ENCODE measurements at places on chromosomes 4 and X. TPM values are rescaled to one million over a fixed set of nuclear protein-coding genes. Genes with fewer than 3 reads are reported as not detected.

The PCDH19 gene
- total RNA-seq, result 0.02 TPM

The MND1 gene
- 34.1 TPM for total RNA-seq

GRCh38 chr4:15914291-15914690 lies 24.2 kb downstream of the FGFBP1 start:
- peaks cover 2% of the 10 kb centered on the region for H3K4me1 ChIP-seq
- DNase-seq, result no peak
- no peak overlapping the region for H3K27ac ChIP-seq
- H3K36me3 ChIP-seq, result no peaks in the 10 kb centered on the region
- no peak overlapping the region for H3K4me3 ChIP-seq
- peaks cover 12% of the 10 kb centered on the region for H3K27me3 ChIP-seq

DNA sequence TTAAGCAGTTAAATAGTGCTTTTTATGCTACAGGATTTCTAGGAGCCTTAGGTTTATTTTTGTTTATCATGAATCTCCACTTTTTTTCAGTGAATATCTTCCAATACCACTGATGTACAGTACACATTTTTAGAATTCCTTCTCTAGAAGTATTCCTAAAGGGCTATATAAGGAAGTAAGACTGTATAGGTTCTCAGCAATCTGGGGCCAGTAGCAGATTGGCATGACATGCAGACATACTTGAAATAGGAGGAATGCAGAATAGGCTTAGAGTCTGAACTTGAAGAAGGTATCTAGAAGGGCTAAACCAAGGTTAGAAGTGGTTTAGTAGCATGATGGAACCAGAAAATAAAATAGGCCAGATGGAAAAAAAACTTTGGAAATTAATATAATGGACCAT lies 29.8 kb downstream of the HEPH start:
- H3K27me3 ChIP-seq, result no peaks in the 10 kb centered on the region
- H3K4me3 ChIP-seq, result no peak overlapping the region
- H3K36me3 ChIP-seq, result no peaks in the 10 kb centered on the region
- no peak for DNase-seq
- H3K27ac ChIP-seq, result no peak overlapping the region

GRCh38 chrX:95884186-95884585 lies 800.5 kb upstream of the DIAPH2 start:
- H3K4me1 ChIP-seq, result no peaks in the 10 kb centered on the region
- H3K36me3 ChIP-seq, result no peaks in the 10 kb centered on the region
- no peaks in the 10 kb centered on the region for H3K27me3 ChIP-seq
- DNase-seq, result no peak
- no peak overlapping the region for H3K27ac ChIP-seq

GRCh38 chr4:24568425-24568824 lies 15.9 kb downstream of the DHX15 start:
- no peak overlapping the region for H3K4me3 ChIP-seq
- peaks cover 78% of the 10 kb centered on the region for H3K4me1 ChIP-seq
- DNase-seq, result no peak

DNA sequence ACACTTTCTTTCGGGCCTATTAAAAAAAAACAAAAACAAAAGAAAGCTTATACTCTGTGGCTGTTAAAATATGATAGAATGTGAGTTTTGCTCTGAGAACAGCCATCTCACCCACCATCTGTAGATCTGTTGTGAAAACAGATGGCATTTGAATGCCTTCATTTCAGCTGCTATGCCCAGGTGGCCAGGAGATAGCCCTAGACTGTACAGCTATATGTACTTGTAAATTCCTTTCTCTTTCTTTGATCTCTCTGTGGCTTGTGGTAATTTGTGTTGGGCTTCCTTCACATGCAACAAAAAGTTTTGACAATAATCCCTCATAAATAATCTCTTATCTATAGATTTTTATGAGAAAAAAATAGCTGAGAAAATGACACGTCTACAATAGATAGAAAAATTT lies 38.1 kb downstream of the PNPLA4 start:
- H3K4me3 ChIP-seq, result no peak overlapping the region
- no peak for DNase-seq
- H3K27me3 ChIP-seq, result peaks cover 2% of the 10 kb centered on the region
- no peak overlapping the region for H3K27ac ChIP-seq

- no peaks in the 10 kb centered on the region for H3K4me1 ChIP-seq
- no peaks in the 10 kb centered on the region for H3K36me3 ChIP-seq
- no peak overlapping the region for H3K4me3 ChIP-seq
- DNase-seq, result no peak
Observed at GRCh38 chr4:3483471-3483921, 20.4 kb downstream of the DOK7 start.

DNA sequence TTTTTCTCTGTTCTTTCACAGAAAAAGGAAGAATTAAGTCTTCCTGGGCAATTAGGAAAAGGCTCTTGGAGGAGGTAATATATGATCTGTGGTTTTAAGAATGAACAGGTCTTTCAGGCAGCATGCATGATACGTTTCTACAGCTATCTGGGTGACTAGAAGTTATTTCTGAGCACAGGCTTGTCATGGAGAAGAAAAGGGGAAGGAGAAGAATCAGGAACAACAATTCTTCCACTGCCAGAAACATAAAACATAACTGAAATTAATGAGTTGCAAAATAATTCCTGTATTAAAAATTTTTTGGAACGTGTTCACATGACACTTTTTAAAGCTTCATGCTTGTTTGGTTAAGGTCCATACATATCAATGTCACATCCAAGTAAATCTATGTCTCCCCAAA lies 17.7 kb upstream of the STIM2 start:
- no peaks in the 10 kb centered on the region for H3K27me3 ChIP-seq
- no peak for DNase-seq
- H3K4me3 ChIP-seq, result no peak overlapping the region
- H3K27ac ChIP-seq, result no peak overlapping the region
- H3K4me1 ChIP-seq, result peaks cover 5% of the 10 kb centered on the region
